Esophagus mucosa (tissue), 1 donor: ENCODE measurements at places on chromosomes 12 and 14. TPM values are rescaled to one million over a fixed set of nuclear protein-coding genes. Genes with fewer than 3 reads are reported as not detected.

Gene CLEC1A
- 0.68 TPM for total RNA-seq

Gene SMOC1
- 0.12 TPM for total RNA-seq

Gene MIP
- not detected for total RNA-seq

Gene RBP5
- 0.76 TPM for total RNA-seq

Gene CNTN1
- total RNA-seq, result 9.8 TPM

Gene MORN3
- total RNA-seq, result 0.08 TPM

Gene SMIM10L1
- 4.0 TPM for total RNA-seq
